IMR-90 (cell line): ENCODE measurements at places on chromosomes 6 and 20.

DNA sequence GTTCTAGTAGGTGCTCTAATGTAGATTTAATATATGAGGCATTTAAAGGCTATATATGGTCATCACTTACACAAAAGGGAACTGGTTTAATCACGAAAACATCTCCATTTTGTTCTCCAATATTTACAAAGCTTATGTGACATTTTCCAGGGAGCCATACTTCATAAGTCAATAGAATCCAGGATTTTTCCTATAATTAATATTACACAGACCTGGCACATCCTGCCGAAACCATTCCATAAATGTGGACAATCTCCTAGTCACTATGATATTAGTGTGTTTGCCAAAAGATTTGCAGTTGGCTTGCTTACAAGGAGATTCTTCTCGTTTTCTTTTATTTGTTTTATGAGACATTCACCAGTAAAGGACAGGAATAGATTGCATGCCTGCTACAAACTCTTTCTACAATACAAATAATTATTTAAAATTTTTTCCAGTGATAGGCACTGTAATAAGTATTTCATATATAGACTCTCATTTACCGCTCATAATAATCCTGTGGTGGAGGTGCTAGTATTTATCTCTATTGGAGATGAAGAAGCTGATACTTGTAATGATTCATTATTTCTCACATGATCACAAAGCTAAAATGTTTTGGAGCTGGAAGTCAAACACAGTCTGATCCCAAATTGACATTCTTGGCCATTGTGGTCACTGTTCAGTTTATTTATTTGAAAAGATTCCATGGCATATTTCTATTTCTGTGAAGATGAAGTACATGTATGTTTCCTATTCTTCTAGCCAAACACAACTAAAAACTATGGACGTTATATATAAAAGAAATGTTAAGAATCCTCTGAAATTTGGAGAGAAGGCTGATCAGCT, 597.0 kb downstream of the HTR1B start:
- peak; percentile 17 for DNase-seq

- peak; percentile 49 for DNase-seq
Observed at GRCh38 chr20:31497838-31498540, 16.3 kb upstream of the HM13 start.

DNA sequence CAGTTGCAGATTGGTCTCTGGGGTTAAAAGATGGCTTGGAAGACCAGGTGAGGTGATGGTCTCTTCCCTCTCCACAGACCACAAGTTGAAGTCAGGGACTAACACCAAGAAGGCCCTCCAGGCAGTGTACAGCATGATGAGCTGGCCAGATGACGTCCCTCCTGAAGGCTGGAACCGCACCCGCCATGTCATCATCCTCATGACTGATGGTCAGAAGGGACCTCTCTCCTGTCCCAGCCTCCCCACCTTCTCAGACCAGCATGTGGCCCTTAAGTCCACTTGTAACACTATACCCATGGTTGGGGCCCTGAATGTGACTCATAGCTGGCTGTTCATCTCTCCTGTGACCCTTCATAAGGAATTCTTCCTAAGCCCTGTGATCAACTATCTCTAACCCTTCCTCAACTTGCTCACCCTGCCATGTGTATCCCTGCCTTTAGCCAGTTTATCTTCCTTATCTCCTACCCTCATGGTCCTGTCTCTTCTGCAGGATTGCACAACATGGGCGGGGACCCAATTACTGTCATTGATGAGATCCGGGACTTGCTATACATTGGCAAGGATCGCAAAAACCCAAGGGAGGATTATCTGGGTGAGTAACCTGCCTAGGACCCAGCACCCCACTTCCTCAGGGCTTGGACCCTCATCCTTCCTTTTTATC, 3.0 kb downstream of the CFB start:
- peak; percentile 50 for DNase-seq

- DNase-seq = no peak
Observed at GRCh38 chr6:30719356-30719755, 796 bp upstream of the TUBB start.

GRCh38 chr6:113625850-113626249, 231.3 kb upstream of the MARCKS start:
- DNase-seq = no peak
